ENCODE measurements at places on chromosomes 1 and 21.

- DNase-seq: no peak
Observed at GRCh38 chr1:25808481-25809244, 8.7 kb downstream of the SELENON start.

DNA sequence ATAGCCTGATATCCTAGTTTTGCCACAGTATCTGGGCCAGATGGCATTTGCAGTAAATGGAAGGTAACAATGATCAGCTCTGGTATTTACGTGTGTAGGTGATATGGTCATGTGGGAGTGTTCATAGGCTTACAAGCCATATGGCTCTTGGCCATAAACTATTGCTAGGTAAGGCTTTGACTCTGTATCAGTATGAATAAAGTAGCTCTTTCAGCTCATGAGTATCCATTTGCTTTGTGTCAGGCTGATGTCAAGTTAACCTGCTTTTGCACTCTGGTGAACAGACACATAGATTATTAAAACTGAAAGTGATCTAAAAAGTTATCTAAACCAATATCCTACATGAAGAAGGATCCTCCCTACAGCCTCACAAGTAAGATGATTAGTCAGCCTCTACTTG, 69.0 kb downstream of the DDR2 start:
- DNase-seq: no peak

- DNase-seq: peak; percentile 85
Observed at GRCh38 chr1:201531551-201532425, 7.1 kb upstream of the NAV1 start.

GRCh38 chr1:213075725-213076124, 24.7 kb downstream of the RPS6KC1 start:
- DNase-seq: no peak

GRCh38 chr1:221335161-221336101, 406.5 kb downstream of the DUSP10 start:
- peak; percentile 58 for DNase-seq

GRCh38 chr1:160993544-160994193, 27.3 kb downstream of the F11R start:
- no peak for DNase-seq

- DNase-seq: no peak
Observed at GRCh38 chr1:33925586-33925985, 61.7 kb downstream of the HMGB4 start.

- no peak for DNase-seq
Observed at GRCh38 chr1:64581135-64581842, 111.4 kb downstream of the CACHD1 start.

- DNase-seq: no peak
Observed at GRCh38 chr21:19228226-19228625, 824.6 kb upstream of the TMPRSS15 start.

DNA sequence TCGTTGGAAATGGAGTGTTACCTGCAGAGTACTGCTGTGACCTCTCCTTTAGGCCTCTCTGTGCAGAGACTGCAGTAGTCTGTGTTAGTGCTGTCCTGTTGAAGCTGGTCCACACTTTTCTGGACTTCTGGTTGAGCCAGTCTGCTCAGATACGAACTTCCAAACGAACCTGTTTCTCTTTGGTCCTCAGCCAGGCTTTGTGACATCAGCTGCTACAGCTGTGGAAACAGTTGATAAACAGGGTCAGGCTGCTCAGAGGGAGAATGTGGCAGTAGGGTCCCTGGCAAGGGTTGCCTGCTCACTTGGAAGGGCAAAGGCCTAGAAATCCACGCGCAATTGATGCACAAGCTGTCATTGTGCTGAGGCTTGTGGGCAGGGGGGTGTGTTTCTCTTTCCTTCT, 98.8 kb downstream of the NOS1AP start:
- DNase-seq: no peak

DNA sequence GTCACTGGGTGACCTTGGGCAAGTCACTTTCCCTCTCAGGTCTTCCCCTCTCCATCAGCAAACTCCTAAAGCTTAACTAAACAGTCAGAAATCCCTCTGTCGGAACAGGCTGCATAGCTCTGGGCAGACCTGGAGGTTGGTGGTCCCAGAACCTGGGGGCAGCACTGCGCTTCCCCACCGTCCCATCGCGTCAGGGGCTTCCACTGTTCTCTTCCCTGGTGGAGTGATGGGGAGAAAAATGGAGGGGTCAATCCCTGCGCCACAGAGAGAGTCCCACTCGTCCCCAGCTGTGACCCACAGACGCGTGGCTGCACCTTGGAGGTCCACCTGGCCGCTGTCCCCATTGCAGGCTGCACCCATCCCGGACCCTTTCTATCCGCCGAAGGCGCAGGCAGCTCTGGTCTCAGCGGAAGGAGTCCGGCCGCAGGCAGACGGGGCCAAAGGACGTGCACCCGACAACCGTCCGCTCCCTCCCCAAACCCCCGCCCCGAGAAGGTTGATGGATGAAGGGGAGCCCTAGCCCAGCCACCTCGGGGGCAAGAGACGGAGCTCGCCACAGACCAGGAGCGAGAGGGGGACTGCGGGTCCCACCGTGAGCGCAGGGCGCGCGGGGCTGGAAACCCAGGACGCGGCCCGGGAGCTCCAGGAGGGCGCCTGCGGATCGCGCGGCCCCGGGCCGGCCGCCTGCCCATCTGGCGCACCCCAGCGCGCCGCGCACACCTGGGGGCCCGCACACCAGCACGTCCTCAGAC, 588 bp upstream of the WNT3A start:
- DNase-seq: no peak

GRCh38 chr1:161743231-161743630, 6.4 kb upstream of the DUSP12 start:
- no peak for DNase-seq

GRCh38 chr1:64663668-64664067, 81.2 kb upstream of the RAVER2 start:
- DNase-seq: no peak

GRCh38 chr1:89998306-89998705, 3.4 kb downstream of the ZNF326 start:
- no peak for DNase-seq

DNA sequence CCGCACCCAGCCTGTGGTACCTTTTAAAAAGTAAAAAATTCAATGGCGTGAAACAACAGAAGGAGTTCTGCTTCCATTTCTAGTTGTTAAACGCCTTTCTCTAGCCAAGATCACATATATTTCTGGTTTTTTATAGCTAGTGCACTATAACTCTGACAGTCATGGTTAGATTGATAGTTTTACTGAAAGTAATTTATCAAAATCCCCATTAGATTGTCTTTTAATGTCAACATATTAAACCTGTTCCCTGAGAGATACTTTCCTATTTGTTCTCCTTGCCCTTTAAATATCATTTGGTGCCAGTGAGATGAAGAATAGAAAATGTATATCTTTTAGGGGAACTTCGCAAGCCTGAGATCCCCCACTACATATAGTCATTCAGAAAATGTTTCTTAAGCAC, 7.3 kb downstream of the SMAP2 start:
- DNase-seq: no peak

DNA sequence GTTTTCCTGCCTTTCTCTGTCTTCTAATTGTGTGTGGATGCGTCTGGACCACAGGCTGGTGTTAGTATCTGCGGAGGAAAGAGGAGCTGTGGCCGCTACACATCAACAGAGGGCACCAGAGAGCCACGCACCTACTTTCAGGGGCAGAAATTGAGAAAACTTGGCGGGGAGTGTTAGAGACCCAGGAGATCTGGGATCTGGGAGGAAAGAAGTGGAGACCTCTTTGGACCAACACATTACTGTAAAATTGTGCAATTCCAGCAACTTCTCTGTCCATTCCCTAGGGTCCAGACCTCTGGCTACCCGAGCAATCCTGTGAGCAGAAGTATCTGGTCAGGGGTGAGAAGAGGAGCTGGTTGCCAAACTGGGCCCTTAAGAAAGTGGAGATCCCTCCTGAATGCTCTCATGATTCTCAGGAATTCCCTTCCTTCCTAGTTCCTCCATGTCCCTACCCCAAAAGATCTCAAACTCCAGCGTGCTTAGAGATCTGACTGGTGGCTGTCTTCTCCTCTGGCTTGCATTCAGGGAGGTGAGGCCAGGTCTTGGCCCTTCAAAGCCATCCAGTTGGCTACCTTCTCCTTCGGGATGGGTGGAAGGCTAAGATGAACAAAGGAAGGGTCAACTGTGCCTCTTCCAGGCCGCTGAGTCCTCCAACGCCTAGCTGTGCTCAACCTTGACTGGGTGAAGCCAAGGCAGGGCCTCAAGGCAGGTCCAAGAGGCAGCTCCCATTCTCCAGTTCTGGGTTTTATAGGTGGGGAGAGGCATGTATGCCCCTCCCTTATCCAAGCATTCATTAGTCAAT, 1.2 kb upstream of the KIRREL1 start:
- DNase-seq: peak; percentile 85

DNA sequence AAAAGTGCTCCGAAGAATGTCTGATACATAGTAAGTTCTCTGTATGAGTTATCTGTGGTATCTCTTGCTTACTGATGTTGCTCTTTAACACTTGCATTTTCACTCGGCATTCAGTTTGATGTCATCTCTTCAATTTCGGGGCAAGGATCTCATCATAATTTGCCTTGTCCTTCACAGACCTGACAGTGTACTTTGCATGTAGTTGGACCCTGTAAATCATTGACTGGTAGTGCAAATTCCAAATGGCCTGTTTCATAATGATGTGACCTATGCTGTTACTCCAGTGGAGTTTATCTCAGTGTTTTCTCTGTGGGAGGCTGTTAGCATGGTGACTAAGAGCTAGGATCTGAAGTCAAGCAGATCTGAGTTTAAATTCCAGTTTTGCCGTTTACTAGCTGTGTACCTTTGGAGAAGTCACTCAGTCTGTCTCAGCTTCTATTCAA, 34.2 kb upstream of the ABCD3 start:
- DNase-seq: no peak

- no peak for DNase-seq
Observed at GRCh38 chr1:226097866-226098625, 35.5 kb downstream of the H3-3A start.

DNA sequence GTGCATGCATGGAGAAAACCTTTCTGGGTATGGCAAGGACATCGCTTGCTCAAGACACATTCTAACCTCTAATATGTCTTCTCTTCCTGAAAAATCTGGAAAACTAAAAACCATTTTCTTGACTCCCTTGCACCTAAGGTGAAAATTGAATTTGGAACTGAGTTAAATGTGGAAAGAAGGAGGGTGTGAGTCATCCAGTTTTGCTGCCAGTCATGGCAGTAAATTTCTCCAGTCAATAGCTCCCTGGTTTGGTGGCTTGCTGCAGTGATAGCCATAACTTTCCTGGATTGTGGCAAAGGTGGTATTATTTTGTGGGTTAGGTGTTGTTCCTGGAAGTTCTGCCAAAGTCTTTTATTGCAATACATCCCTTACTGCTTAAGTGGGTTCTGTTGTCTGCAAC, 2.5 kb downstream of the ZCCHC17 start:
- no peak for DNase-seq

GRCh38 chr1:182608236-182608635, 4.0 kb upstream of the RGS16 start:
- DNase-seq: no peak

- DNase-seq: no peak
Observed at GRCh38 chr1:244349103-244349531, 102.6 kb downstream of the ADSS2 start.

DNA sequence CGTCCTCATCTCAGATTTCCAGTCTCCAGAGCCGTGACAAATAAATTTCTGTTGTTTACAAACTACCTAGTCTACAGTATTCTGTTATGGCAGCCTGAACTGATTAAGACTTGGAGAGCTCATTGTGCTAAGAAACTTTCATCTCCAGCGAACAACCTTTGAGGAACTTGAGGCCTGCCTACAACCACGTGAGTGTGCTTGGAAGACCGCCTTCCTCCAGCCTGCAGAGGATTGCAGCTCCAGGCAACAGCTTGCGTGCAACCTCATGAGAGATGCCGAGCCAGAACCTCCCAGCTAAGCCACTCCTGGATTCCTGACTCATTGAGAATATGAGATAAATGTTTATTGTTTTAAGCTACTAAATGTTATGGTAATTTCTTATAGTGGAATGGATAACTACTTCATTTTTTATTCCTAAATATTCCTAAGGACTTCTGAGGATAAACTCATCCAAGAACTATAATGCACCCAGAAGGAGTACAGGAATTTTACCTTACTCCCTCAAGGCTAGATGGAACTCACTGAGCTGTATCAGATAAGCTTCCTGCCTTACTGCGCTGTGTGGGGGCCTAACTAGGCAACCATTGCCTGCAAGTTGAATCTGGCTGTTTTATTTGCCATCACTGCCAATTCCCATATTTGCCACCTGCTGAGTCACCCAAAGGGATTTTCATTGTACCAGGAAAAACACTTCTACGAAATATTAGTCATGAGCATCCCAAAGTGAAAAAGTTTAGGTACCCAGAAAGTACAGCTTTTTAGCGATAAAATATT, 17.6 kb downstream of the FAM177B start:
- DNase-seq: peak; percentile 75

- DNase-seq: no peak
Observed at GRCh38 chr1:179143322-179143721, 61.5 kb downstream of the TOR3A start.

All from femur (tissue), 1 donor.